ENCODE measurements at places on chromosomes 2 and 18. TPM values are rescaled to one million over a fixed set of nuclear protein-coding genes. Genes with fewer than 3 reads are reported as not detected.

Gene SLC30A3
- 0.68 TPM for total RNA-seq

Gene MOCOS
- total RNA-seq = 0.17 TPM

Gene QPCT
- total RNA-seq = 0.54 TPM

Gene THOC1
- total RNA-seq = 56.4 TPM

Gene PDE11A
- total RNA-seq = not detected

Gene TBR1
- 0.05 TPM for total RNA-seq

Gene CPS1
- total RNA-seq = 0.34 TPM

Gene KCNJ3
- total RNA-seq = not detected

Gene ABHD1
- total RNA-seq = 0.24 TPM

Gene ZNF396
- total RNA-seq = 0.54 TPM

Gene TUBB8B
- total RNA-seq = not detected

Measured in T-helper 1 cell treated with Interleukin-12 subunit alpha and Interleukin-12 subunit beta and Interleukin-4 antibody, amounts not matched to agents 30 ng/mL and 1 ng/mL, for 36 hours (primary cell).